ENCODE measurements at places on chromosomes 4 and X.

- no peak for DNase-seq
Measured at GRCh38 chr4:108833046-108833445, 70.2 kb upstream of the ETNPPL start.

GRCh38 chr4:123996718-123997510, 600.3 kb downstream of the SPRY1 start:
- no peak for DNase-seq

DNA sequence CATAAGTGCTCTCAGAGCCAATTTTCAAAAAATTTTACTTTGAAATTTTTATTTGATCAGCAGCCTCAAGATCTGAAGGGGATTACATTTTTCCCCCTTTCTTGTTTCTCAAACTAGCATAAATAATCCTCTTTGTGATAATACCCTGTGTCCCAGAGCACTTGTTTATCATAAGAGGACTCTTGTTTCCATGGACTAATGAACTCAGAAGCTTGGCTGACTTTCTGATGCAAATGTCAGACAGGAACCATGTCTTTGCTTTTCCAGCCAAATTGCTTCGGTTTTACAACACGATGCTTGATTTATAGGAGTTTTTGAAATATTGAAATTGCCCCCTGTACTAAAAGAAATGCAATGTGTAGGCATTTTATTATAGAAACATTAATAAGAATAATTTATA, 859.3 kb upstream of the LCORL start:
- no peak for DNase-seq

GRCh38 chr4:96753216-96753615, 913.3 kb downstream of the PDHA2 start:
- no peak for DNase-seq

DNA sequence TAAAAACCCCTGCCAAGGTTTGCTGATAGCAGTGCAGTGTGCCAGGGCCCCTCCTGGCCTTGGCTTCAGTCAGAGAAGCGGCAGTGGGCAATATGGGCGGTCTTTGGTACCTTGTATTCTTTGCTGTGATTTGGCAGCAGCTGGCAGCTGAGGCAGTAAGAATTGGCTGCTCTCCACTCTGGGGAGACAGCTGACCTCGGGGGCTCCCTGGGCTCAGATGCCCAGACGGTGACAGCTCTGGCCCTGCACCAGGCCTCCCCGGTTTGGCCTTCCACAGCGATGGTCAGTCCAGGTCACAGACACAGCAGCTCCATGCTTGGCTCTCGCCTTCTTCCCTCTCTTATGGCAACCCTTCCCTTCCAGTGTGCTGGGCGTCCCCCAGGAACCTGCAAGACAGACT, 330.9 kb downstream of the BCOR start:
- no peak for DNase-seq

GRCh38 chr4:65917486-65917885, 247.2 kb upstream of the EPHA5 start:
- no peak for DNase-seq

DNA sequence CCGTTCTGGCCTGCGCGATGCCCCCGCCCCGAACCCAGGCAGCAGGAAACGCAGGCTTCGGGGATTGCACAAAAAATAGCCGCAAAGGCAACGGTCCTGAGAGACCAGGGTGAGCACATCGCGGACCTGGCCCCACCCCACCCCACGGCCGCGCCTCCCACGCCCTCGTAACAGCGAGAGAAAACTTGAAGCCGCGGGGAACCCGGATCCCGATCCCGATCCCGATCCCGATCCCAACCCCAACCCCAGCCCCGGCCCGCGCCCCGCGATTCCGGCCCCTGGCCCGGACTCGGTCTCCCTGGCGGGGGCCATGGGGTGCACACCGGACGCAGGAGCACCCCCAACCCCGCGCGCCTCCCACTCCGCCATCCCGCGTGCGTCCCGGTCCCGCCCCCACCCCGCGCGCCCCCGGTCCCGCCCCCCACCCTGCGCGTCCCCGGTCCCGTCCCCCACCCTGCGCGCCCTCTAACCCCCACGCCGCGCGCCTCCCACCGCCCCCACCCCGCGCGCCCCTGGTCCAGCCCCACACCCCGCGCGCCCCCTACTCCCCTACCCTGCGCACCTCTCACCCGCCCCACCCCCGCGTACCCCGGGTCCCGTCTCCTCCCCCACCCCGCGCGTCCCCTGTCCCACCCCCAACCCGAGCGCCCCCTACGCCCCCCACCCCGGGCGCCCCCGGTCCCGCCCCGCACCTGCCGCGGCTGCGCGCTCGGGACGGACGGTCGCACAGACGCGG, 29.0 kb downstream of the NOP14 start:
- DNase-seq: no peak

- DNase-seq: no peak
Measured at GRCh38 chrX:116111497-116111896, 59.0 kb upstream of the AGTR2 start.

GRCh38 chr4:76782837-76783236, 115.1 kb downstream of the SOWAHB start:
- DNase-seq: no peak

- DNase-seq: no peak
Measured at GRCh38 chr4:184328022-184328736, 110.5 kb upstream of the ENPP6 start.

DNA sequence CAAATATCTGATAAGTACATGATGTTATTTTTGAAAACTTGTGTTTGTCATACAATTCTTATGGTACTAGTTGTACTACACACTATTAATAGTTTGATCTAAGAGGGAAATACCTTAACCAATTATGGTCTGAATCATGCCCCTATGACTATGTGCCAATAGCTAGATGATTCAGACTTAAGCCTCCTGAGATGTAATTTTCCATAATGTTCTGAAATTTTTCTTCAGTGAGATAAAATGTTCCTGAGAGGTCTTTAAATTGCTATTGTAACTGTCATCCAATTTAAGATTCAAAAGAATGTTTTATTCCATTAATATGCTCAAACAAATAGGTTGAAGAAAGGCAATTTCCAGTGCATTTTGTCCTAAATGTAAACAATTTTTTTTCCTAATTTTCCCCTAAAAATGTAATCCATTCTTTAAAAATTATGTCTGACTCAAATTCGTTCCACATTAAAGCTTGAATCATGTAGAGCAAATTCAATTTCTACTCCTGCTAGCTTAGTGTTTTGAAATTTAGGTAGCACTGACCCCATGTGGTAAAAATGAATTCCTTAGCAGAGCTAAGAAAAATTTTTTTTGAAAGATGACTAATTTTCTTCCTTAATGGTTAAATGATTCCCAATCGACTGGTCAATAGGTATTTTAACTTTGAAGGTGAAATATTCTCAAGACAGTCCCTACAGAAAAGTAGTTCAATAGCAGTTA, 49.1 kb downstream of the APOOL start:
- DNase-seq: no peak

DNA sequence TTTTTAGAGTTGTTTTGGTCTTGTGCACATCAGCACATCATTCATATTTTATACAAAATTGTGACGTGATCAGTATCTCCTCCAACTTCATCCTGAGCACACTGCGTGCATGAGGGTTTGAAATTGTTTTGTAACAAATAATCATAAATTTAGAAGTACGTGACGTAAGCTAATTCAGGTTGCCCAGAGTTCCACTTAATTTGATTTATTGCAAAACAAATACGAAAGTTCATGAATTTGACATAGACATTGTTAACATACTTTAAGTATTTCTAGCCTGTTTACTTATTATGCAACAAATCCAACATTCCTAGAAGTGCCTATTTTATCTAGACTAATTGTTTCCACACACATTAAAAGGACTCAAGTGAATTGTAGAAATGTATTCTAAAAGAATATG, 48.3 kb downstream of the MAP7D3 start:
- DNase-seq: no peak

GRCh38 chr4:53105313-53105712, 243.2 kb downstream of the RASL11B start:
- no peak for DNase-seq

DNA sequence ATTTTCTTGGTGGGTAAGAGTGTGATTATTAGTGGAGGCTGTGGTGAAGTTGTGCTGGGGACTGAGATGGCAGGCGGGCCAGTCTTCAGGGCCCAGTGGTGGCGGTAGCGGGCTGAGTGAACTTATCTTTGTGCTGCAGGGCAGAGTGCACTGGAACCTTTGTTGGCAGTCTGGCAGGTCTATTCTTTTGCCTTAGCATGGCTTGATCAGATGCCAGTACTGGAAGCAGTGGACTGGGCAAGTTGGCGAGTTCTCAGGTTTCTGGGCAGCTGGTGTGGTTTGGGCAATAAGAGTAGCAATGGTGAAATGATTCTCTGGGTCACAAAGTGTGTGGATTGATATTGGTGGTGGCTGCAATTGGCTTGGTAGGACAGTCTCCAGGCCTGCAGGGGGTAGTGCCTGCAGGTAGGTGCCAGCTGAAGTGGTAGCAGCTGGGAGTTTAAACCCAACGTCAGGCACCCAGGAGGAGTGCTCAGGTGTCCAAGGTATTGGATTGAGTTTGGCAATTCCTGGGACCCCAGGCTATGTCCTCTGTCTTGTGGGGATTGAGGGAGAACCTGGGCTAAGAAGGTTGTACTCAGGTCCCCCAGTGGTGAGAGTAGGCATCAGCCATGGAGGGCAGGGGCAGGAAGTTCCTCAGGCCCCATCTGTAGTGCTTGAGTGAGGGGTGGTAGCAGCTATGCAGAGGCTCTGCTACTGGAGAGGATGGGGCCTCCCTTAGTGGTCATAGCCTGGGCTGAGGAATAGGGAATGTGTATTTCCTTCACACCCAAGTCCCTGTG, 34.9 kb upstream of the SLC25A14 start:
- DNase-seq: no peak

- no peak for DNase-seq
Measured at GRCh38 chr4:47017494-47017893, 13.9 kb upstream of the GABRB1 start.

- DNase-seq: no peak
Measured at GRCh38 chrX:107715331-107716117, 60.1 kb downstream of the TSC22D3 start.

- DNase-seq: no peak
Measured at GRCh38 chrX:65731684-65732289, 64.3 kb downstream of the MSN start.

DNA sequence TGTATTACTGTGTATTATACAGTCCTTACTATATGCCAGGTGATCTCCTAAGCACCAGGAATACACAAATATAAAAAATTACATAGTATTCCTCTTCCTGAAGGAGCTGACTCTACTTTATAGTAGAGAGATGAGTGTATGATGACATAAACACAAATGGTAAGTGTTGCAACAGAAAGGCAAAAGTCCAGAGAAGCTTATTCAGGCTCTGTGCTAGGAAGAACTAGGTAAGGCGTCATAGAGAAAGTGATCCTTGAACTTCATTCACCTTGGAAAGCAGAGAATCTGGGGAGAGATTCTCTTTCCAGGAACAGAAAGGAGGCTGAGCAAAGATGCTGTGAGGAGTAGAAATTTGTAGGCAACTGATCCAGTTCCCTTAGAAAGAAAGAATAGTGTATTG, 115.0 kb upstream of the KCNIP4 start:
- DNase-seq: no peak

DNA sequence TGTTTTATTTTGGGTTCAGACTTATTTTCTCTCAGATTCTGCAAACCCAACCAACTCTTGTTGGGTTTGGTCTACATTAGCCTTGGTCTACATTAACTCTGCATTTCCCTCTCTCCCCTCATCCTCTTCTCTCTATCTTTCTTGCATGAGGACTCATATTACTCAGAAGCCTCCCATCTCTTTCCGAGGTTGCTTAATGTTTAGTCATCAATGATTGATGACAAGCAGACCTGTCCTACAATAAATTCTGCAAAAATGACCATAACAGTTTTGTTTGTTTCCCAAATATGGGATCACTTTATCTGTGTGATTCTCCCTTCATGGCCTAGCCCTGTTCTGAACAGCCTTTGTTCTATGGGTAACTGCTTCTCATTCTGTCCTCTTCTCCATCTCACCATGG, 75.2 kb downstream of the GABRB1 start:
- no peak for DNase-seq

DNA sequence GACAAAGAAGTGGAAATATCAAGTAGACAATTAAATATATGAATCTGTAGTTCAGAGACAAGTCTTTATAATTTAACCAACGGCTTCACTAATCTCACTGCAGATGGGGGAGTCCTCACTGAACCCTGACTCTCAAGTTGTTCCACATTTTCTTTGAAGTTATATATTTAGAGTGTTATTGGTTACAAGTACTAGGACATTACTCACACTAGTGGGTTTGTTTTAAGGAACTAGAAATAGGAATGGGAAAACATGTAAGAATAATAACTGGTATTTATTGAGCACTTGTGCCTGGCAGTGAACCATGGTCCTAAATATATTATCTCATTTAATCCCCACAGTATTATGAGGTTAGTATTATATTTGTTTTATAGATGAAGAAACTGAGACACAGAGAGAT, 22.0 kb downstream of the MND1 start:
- no peak for DNase-seq

DNA sequence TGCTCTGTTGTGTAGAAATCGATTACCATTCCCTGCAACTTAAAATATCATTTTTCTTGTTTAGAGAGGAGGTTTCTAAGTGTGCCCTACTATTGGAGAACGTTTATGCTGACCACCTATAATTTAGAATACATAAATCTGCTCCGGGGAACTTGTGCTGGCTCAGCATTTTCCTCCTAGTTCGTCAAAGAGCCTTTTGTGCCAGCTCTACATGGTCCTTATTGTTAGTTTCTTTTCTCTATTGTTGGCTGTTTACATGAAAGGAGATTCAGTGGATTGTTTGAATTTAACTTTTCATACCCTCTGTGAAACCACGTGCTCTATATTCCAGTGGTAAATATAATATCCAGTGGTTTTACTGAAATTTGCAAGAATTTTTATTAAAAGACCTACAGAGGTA, 53.4 kb upstream of the ATP8A1 start:
- no peak for DNase-seq

DNA sequence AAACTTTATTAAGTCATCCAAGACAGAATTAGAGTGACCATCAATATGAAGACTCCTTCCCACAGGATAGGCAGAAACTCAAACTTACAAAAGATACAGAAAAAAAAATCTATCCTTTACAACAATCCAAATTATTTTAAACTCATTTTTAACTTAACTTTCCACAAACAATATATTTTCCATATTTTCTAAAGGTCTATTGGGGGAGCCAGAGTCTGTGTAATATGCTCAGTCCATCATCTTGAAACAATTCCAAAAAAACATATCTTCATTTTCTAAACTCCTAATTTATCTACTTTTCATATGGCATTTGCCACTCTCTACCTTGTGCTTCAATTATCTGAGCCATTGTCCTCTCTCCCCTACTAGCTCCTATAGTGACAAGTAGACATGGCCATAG, 378.1 kb downstream of the PDGFC start:
- DNase-seq: no peak
